ENCODE measurements at places on chromosomes 7 and 10.

DNA sequence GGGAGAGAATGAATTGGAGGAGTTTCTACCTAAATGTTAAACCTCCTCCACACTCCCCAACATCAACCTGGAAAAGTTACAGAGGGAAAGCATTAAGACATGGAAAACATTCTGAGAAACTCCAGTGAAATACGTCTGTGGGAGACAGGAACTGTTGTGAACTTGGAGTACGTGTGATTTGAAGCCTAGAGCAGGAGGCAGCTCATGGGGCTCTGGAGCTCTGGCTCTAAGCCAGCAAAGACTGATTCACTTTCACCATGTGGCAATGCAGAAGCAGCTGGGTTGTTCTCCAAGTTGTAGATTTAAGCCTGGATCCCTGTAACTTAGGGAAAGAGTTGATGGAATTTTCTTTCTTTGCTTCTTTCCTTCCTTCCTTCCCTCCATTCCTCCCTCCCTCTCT lies 503.2 kb downstream of the NRG3 start:
- DNase-seq: peak; percentile 59

- DNase-seq: no peak
Measured at GRCh38 chr10:99569253-99569939, 36.7 kb downstream of the NKX2-3 start.

DNA sequence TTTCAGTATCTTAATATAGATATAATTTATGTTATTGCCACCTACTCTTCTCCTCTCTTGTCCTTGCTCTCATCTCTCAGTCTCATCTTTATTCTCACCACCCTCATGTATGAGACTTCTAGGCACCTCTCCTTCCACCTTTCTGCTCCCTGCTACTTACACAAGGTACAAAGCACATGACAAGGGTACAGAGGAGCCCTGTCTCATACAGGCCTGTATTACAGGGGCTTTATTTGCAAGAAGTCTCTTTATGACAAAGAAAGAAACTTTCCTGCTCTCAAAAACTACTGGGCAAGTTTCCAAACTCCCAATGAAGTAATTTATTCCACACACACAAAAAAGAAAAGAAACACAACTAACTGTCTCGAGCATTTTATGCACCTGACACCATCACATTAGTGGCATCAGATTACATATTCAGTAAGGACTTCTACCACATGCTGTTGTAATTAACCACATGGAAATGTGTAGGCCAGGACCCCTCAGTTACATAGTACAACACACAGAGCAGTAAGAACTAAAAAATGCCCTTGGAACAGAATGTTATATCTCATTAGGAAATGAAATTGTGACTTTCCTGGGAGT lies 253.1 kb downstream of the FZD1 start:
- DNase-seq: no peak

DNA sequence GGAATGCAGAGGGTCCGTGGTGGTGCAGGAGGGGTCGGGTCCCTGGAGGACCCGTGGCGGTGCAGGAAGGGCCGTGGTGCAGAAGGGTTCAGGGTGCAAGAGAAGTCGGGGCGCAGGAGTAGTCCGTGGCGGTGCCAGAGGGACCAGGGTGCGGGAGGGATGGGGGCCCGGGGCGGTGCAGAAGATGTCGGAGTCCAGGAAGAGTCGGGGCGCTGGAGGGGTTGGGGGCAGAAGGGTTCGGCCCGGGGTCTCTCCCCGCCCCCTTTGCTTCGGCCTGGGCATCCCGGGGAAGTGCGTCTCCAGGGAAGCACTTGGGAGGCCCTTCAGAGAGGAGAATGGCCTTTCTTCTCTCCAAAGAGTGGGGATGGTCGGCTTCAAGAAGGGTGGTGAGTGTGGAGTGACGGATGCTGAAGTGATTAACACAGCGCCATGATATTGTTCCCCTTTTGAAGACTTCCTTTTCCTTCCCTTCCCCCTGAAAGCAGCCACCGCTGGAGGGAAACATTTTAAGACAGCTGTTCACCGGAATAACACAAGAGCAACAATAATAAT lies 997 bp downstream of the WDR37 start:
- DNase-seq: no peak

DNA sequence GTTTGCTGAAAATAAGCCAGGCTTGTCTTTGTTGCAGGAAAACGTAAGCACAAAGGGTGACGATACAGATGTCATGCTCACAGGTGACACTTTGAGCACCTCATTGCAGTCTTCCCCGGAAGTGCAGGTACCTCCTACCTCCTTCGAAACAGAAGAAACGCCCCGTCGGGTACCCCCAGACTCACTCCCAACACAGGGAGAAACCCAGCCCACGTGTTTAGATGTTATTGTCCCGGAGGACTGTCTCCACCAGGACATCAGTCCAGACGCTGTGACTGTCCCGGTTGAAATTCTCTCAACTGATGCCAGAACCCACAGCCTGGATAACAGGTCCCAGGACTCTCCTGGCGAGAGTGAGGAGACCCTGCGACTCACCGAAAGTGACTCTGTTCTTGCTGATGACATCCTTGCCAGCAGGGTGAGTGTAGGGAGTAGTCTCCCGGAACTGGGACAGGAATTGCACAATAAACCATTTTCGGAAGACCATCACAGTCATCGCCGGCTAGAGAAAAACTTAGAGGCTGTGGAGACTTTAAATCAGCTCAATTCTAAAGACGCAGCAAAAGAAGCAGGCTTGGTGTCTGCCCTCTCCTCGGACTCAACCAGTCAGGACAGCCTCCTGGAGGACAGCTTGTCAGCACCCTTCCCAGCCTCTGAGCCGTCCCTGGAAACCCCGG lies 18.3 kb upstream of the BHLHA15 start:
- DNase-seq: no peak

DNA sequence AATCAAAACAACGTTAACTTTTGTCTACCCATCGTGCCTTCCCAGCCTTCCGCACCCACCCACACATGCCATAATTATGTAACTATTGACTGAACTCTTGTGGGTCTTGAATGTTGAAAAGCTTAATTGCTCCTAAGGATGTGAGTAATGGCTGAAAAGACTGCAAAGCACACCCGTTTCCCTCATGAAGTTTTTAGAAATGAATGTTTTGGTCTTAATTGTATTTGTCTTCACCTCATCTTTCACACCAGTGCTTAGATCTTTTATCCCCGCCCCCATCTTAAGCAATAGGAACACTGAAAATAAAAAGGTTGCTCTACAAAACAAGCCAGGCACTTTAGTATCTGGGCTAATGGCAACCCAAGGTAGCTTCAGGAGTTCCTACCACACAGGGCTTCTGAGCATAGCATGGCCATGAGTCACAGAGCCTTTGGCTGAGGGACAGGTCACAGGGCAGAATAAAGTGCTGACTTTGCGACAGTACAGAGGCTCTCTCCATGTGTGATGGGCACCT lies 690.5 kb downstream of the PARD3 start:
- DNase-seq: peak; percentile 95

DNA sequence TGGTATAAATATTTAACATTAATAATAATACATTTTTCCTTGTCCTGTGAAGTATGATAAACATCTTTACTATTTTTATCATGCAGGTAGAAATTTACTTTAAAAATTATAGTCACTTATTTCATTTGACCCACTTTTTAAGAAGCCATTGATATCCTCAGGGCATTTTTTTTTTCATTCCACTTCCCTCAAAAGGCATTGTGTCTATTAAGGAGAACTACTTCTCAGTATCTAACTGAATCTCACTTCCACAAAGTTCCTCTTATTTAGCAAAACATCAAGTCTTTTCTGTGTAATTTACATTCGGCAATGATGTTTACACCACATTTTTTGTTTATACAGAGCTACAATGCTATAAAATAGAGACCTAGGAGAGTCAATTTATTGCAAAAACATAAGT lies 388.2 kb upstream of the AKR1E2 start:
- DNase-seq: peak; percentile 18

DNA sequence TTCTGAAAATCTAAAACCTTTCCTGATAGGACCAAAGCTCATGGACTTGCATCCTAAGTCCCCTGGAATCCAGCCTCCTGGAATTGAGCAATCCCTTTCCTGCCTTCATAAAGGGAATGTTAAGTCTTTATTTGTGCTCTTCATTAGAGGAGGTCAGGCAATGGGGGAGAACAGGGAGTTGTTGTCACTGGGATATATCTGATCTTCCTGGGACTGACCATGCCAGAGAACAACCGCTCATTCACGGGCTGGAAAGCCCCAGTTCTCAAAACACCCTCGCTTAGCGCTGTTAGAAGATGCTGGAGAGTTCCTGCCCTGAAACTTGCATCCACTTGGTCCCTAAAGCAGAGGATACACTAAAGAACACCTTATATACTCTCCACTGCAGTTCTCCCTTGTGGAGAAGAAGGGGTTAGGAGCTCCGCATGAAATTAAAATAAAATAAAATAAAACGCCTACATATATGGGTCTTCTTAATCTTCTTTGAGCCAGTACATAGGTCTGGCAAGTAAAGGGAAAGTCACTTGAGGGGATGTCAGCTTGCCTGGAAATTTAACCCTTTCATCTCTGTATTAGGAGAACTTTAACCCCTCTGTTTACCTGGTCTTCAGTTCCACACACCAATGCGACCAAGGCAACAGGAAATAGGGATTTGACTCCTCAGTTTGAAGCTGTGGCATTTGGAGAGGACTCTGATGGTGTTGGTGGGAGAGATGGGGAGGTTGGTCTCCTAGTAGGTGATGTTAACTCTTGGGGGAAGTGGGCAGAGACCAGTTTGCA lies 1.2 kb downstream of the SORCS1 start:
- DNase-seq: no peak

- DNase-seq: no peak
Measured at GRCh38 chr7:117492649-117493048, 12.8 kb downstream of the CFTR start.

DNA sequence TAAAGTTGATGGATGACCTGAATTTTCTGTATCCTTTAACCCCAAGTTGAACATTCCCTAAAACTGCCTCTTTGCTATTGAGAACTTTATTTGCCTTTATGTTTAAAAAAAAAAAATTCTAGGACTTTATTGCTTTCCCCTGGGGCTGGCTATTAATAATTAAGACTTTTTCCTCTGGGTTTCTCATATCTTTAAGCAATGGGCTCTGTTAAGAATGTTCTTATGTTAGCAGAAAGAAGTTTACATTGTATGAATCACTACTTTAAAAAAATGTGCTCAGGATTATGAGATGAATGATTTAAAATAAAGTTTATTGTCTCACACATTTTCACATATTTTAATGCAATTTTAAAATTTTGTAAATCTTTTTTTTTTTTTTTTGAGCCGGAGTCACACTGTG lies 19.5 kb downstream of the TAX1BP1 start:
- DNase-seq: no peak

- peak; percentile 19 for DNase-seq
Measured at GRCh38 chr10:79559726-79560125, 481 bp downstream of the SFTPA2 start.

GRCh38 chr10:20215547-20216152 lies 399.4 kb downstream of the PLXDC2 start:
- no peak for DNase-seq

- DNase-seq: no peak
Measured at GRCh38 chr7:150823043-150823442, 22.5 kb downstream of the TMEM176A start.

GRCh38 chr7:53603461-53603860 lies 568.0 kb downstream of the POM121L12 start:
- DNase-seq: no peak

DNA sequence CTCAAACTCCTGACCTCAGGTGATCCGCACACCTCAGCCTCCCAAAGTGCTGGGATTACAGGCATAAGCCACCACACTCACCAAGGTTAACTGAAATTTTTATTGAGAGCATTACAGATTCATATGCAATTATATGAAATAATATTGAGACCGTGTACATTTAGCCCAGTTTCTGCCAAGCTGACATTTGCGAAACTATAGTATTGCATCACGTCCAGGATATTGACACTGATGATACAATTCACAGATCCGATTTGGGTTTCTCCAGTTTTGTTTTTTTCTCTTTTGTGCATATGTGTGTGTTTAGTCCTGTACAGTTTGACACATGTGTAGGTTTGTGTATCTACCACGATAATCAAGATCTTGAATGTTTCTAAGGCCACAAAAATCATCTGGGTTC lies 627.9 kb upstream of the FOXK1 start:
- no peak for DNase-seq

DNA sequence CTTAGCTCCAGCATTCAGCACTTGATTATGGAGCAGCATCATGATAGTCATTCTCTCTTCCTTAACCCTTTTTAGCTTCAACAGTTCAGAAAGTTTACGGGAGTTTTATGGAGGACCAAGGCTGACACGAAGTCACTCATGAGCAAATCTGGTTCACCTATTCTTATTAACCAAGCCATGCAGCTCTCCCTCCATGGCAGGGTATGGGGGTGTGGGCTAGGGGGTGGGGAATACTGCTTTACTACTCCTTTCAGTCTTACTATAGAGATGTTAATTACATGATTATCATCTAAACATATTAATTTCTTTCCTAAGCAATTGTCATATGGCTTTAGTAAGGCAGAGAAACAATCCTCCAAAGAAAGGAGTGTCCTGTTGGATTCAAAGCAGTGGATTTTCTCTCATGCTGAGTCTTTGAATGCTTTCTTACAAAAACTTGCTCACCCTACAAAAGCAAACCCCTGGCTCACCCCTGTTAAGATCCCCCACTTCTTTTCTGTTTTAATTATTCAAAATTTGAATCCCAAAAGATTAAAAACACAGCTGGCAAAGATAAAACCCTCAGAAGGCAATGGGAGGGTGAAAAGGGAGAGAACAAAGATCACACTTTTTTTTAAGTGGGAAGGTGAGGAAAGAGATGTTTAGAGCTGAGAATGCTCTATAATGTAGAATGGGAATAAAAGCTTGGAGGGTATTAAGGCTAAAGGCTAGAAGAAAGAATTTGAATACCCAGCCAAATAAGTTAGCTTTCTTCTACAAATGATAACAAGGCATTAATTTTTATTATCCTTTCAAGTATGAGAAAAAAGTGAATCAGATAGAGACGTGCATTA lies 46.4 kb upstream of the SEMA3E start:
- DNase-seq: no peak

GRCh38 chr7:11228515-11228914 lies 254.8 kb downstream of the PHF14 start:
- DNase-seq: peak; percentile 7

DNA sequence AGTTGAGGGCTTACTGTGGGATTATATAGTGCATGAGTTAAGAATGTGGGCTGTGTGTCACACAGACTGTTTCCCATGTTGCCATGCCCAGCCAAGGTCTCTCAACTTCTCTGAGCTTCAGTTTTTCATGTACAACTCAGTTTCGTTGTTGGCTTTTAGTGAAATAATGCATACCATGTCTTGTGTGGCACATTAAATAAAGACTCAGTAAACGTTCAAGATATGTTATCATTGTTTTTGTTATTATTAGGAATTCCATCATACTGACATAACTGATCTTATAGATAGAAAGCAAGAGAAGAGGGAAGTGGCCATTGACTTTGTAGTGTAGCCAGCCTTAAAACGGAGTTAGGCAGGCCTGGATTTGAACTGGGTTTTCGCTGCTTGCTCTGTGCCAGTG lies 2.9 kb downstream of the CDK14 start:
- no peak for DNase-seq

GRCh38 chr7:126533715-126534114 lies 719.0 kb downstream of the GRM8 start:
- DNase-seq: no peak

- DNase-seq: no peak
Measured at GRCh38 chr7:104946338-104946737, 67.7 kb upstream of the KMT2E start.

Data from RPMI7951 (cell line).